ENCODE measurements at places on chromosomes 7 and 10.
A peak's percentile ranks its signal among the peaks of the same experiment; 100 is the strongest.

DNA sequence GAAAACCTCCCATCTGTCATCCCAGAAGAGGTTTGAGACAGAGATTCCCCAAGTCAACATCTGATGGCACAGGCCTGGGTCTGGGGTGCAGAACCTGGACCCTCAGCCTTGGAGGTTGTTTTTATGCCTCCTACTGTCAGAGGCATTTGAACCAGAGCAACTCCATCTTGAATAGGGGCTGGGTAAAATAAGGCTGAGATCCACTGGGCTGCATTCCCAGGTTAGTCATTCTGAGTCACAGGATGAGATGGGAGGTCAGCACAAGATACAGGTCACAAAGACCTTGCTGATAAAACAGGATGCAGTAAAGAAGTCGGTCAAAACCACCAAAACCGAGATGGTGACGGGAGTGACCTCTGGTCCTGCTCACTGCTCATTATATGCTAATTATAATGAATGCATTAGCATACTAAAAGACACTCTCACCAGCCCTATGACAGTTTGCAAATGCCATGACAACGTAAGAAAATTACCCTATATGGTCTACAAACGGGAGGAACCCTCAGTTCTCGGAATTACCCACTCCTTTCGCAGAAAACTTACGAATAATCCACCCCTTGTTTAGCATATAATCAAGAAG is 92.0 kb downstream of the ITGA8 start:
- DNase-seq, result no peak

GRCh38 chr7:77903597-77903996 is 105.0 kb downstream of the PHTF2 start:
- DNase-seq, result no peak

GRCh38 chr7:156386097-156386496 is 254.5 kb upstream of the RNF32 start:
- DNase-seq, result no peak

GRCh38 chr7:34939175-34939574 is 98.1 kb downstream of the DPY19L1 start:
- DNase-seq, result no peak

GRCh38 chr10:84540617-84541288 is 212.4 kb downstream of the CCSER2 start:
- peak; percentile 43 for DNase-seq

DNA sequence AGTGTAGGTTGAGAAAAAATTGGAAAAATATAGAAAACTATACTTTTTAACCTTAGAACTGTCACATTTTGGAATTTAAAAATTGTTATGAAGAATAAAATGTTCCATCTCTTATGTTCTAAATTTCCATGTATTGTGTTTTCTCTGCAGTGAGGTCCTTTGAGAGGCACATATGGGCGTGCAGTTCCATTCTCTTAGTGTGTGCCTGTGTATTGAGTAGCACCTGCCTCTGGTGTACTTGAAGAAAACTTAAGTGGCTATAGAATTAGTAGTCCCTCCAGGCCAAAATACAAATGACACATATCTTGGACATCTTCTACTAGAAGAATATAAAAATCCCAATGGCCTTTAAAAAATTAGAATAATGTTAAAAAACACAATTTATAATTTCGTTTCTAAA is 149.2 kb downstream of the BICC1 start:
- no peak for DNase-seq

GRCh38 chr7:4730971-4731370 is 44.5 kb upstream of the AP5Z1 start:
- DNase-seq, result no peak

DNA sequence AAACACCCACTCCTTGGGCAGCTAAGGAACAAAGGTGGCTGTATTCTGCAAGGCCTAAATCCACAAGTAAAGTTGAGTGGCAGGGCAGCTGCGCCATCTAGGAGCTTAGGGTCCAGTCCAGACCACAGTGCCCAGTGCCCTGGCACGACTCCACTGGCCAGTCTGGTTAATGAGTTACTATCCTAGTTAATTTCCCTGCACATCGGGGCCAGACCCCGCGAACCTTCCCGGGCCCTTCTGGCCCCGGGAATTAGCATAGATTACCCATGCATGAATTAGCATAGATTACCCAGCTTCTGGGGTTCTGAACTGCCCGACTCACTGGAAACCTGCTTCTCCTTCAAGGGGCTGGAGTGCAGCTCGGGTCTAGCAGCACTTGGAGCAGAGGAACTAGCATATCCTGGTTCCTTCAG is 3.2 kb upstream of the EMX2 start:
- no peak for DNase-seq

- no peak for DNase-seq
These were observed 94.9 kb upstream of the PIK3CG start for GRCh38 chr7:106770191-106770590.

DNA sequence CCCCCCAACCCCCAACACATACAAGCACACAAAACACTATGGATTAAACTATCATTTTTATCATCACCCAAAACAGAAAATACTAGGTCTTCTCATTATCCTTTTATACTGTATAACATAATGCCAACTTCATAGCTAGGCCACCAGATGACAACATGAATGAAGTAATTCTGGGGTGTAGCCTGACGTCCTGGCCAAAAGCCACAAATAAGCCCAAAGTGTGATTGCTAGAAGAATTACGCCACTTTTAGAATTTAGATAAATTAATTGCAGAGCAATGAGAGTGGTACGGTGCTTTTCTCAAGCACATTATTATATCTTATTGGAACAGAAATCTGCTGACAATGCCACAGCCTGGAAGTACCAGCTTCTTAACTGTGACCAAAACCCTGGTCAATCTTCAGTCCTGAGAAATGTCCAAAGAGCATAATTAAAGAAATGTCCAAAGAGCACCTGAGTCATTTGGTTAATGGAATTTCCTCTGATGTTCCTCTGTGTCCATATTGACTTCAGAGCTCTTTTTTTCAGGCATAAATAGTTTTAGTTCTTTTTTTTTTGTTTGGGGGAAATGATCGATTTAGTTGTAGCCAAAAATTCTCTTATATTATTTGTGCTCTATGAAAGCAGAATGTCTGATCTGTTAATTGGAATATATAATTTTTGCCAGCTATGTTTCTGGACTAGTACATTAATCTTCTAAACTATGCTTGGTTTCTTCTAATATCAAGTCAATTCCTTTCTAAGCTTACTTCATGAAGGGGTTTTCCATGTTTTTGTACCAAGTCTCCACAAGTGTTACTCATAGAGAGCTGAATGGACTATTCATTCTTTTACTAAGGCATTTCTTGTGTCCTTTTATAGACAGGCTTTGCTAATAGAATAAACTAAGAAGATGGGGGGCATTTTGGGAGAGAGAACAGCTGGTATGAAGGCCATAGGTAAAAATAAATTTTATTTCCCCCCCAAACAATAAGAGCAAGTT is 233.4 kb upstream of the SLC26A5 start:
- DNase-seq, result no peak

- DNase-seq, result no peak
These were observed 17.1 kb upstream of the SLC18A2 start for GRCh38 chr10:117223693-117224430.
